NCI-H774 (cell line): ENCODE measurements at places on chromosomes 2 and 18.

DNA sequence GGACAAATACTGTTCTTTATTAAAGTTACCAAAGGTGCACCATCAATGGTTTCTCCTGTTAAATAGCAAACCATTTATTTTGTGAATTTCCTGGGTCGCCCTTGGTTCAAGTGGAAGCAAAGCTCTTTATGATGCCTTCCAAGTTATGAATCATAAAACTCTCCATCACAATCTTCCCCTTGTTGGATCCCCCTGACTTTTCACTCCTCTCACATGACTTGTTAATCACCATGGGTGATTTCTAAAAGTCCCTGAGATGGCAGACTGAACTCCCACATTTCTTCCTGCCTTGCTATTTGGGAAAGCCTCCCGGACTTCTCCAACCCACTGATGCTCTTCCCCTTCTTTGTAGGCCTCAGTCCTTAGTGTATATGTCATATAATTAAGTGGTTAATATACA, 176.0 kb downstream of the THADA start:
- DNase-seq: no peak

GRCh38 chr2:224927011-224927410, 115.3 kb downstream of the DOCK10 start:
- no peak for DNase-seq

DNA sequence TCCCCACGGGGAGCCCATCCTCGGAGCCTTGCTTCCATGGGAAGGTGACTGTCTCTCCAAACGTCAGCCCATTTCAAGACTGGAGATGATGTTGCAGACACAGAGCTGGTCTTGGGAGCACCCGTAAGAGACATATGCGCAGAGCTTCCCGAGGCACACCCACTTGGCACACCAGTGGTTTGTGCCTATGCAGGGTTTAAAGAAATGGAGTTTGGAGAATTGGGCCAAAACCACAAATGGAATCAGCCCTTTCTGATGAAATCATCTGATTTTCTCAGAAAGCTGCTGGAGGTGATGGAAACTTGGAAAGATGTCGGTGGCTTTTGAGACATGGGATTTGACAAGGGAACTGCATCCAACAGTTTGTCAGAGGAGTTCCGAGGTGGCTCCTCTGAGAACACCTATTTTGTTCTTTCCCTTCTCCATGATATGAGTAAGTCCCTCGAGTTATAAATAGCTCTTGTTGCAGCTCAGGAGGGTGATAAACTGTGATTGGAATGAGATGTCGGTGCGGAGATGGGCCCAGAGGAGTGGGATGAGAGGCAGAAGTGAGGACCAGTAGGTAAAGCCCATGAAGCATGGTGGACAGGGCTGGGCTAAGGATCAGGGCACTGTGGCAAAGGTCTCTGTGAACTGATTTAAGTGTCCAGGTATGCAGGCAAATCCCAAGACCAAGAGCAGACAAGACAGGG, 225.7 kb downstream of the ACKR3 start:
- no peak for DNase-seq

DNA sequence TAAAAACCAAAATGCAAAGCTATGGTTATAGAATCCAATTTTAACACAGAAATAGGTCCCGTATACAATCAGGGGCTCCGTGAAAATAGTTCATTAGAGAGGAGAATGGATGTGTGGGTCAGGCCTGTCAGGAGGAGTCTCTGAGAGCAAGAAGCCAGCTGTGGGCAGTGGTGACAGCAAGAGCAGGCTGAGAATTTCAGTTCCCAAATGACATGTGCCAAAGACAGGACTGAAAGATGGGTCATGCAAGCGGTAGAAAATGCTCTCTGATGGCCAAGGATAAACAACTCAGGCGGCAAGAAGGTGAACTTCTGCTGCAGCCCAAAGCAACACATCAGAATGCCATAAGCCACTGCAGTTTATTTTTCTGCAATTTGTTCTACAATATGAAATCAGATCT, 100.4 kb downstream of the CCDC141 start:
- no peak for DNase-seq

DNA sequence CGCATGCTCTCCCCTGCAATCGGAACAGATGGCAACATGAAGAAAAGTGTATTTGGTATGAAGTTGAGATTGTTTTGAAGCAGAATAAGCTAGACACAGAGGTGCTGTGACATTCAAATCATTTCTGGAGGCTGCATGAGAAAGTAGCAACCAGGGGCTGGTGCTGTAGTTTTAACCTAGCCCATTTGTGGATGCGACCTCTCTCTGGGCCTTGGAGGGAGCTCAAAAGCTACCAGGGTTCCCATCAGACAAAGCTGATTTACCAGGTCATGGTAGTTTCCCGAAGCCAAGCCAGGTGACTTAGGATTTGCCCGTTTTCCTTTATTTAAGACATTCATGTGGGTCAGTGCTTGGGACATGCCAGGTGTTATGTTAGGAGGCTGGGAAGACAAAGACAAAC, 77.5 kb downstream of the CIB4 start:
- no peak for DNase-seq

- DNase-seq: no peak
Measured at GRCh38 chr2:235780401-235780800, 286.6 kb downstream of the AGAP1 start.

GRCh38 chr2:65436824-65437221, 4.4 kb upstream of the SPRED2 start:
- peak; percentile 84 for DNase-seq

DNA sequence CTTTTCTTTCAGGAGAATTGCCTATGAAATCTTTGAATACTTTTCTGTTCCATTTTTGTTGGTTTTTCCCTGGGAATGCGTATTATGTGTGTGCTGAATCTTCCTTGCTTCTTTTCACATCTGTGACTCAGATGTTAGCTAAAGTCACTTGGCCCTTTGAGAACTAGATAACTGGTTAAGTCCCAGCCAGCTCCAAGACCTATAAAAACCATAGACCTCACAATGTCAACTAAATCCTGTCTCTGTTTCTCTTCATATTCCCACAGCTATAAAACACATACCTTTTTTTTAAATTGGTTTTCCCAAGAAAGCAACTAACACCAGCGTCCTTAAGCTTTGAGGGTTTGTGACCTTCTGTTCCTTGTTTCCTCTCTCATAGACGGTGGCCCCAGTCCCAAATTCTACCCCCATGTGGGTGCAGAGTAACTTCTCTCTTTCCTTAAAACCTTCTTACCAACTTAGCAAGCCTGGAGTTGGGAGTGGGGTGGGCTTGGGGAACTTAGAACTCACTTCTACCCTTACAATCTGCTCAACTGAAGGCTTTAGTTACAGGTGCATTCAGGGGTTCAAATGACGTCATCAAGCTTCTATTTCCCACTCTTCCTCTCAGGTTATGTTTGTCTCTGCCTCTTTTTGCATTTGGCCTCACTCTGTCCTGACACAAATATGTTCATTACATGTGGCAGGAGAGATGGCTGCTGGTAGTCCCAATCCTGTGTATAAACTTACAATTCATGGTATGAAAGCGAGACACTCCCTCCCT, 58.1 kb upstream of the TGIF1 start:
- DNase-seq: no peak

DNA sequence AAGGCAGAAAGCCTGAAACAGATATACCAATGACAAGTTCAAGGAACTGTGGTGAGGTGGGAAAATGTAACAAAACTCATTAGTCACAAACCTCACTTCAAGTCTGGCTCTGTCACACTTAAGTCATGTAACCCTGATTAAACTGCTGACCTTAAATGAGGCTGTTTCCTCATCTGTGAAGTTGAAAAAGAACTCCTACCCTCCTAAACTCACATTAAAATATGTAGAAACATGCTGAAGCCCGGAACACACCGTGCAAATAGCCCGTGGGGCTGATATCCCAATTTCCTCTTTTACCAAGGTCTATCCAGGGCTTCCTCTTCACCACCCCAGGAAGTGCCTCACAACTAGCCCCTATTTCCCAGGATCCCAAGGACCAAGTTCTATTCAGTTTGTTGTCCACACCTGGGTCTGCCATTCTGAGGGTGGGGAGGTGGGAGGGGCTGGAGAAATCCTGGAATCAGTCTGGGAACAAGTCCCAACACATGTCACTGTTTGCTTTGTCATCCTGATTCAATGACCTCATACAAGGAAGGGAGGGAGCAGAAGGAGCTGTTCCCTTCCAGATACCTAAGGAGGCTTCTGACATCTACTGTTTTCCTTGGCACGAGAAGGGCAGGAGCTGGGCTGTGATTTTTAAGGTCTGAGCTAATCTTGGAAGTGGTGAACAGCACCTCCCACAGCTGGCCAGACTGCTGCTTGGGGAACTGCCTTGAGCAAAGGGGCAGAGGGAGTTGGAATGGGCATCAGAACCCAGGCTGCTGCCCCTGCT, 42.3 kb downstream of the SLC4A1AP start:
- no peak for DNase-seq

GRCh38 chr2:162989507-162989906, 150.9 kb upstream of the KCNH7 start:
- DNase-seq: no peak

DNA sequence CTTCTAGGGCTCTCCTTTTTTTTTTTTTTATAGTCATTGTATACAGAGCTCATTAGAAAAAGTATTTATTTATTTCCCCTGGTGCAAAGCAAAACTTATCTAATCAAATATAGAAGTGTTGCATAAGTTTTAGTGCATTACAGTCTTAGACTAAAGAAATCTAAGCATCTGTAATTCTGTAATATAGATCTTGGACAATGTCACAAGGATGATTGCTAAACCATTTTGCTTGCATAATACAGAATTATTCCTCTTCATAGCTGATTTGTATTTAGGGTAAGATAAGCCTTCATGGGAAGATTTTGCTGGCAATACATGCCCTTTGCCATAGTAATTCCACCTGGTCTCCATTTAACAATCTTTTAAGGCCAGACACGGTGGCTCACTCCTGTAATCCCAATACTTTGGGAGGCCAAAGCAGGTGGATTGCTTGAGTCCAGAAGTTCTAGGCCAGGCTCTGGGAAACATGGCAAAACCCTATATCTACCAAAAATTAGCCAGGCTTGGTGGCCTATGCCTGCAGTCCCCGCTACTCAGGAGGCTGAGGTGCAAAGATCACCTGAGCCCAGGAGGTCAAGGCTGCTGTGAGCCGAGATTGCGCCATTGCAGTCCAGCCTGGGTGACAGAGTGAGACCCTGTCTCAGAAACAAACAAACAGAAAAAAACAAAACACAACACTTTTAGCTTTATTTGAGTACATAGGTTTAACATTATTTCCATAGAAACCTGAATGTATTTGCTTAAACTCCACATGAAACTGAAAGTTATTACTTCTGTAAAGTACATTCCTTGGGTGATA, 2.2 kb upstream of the ACADL start:
- no peak for DNase-seq

- no peak for DNase-seq
Measured at GRCh38 chr2:201774546-201774945, 6.2 kb downstream of the ALS2 start.

GRCh38 chr2:100624536-100624935, 61.7 kb downstream of the PDCL3 start:
- DNase-seq: no peak

GRCh38 chr2:144372410-144373080, 147.4 kb downstream of the ZEB2 start:
- no peak for DNase-seq

- no peak for DNase-seq
Measured at GRCh38 chr2:238291550-238292281, 3.3 kb upstream of the PER2 start.

- DNase-seq: no peak
Measured at GRCh38 chr2:72932045-72932740, 14.9 kb downstream of the EMX1 start.

GRCh38 chr2:134153294-134153880, 100.5 kb upstream of the MGAT5 start:
- no peak for DNase-seq

DNA sequence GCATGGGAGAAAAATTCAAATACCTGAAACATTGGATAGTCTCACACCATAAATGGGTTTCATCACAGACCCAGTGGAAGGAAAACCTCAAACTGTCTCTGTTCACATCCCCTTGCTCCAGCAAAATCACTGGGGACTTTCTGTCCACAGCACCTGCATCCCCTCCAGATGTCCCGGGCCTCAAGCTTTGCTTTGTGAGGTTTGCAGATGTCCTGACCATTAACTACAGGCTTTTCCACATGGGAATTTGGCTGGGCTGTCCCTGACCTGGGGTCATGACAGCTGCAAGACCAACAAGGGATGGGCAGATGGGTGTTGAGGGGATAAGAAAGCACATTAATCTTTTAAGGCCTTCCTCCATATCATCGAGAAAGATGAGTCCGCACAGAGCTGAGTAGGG, 427.9 kb downstream of the TXNL1 start:
- no peak for DNase-seq

GRCh38 chr18:10124967-10125366, 211.2 kb downstream of the VAPA start:
- DNase-seq: no peak

DNA sequence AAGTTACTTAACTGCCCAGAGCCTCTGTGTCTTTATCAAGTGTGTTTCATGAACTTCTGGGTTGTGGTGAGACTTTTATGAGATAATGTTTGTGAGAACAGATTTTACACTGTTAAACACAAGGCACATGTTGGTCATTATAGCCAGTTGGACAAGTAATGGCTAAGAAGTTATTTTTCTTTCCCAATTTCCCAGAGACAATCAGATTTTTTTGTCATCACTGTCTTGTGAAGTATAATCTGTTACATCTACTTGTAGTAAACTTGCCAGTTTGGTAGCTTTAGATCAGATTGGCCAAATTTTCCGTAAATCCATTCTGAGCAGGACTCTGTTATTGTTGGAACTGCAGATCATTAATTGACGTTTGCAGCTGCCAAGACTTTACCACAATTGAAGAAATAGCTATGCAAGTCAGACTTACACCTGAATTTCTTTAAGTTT, 838.8 kb downstream of the SLC4A3 start:
- no peak for DNase-seq

DNA sequence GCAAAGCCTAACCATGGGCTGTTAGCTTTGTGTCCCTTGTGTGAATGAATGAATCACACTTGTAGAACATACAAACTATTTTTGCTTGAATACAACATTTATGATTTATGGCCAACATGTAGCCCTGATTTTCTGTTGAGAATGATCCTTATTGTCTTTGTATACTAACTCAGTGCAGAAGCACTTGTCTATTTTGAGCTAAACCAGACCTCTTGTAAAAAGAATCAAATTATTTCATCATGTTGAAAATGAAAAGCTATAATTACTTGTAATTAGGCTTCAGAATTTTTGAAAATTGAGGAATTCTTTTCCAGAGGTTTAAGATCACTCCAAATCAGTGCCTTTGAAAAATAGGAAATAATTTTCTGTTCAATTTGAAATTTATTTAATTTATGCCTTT, 85.9 kb downstream of the ZNF407 start:
- DNase-seq: no peak

DNA sequence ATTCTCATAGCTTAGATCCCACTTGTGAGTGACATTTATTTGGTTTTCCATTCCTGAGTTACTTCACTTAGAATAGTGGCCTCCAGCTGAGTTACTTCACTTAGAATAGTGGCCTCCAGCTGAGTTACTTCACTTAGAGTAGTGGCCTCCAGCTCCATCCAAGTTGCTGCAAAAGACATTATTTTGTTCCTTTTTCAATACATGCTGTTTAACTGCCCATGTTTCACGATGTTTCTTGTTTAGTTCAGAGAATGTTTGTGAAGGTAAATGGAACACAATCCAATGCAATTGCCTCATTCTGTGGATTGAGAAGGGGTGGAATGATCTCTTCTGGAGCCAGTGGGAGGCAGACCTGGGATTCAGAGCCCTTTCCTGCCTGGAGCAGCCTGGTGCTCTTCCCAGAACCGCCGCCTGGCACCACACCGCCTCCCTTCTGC, 273.5 kb upstream of the ATP5MC3 start:
- DNase-seq: no peak

- DNase-seq: no peak
Measured at GRCh38 chr2:188601927-188602326, 310.3 kb downstream of the GULP1 start.
